Occipital lobe (tissue), 3 donors: ENCODE measurements at places on chromosomes 2 and 18.

DNA sequence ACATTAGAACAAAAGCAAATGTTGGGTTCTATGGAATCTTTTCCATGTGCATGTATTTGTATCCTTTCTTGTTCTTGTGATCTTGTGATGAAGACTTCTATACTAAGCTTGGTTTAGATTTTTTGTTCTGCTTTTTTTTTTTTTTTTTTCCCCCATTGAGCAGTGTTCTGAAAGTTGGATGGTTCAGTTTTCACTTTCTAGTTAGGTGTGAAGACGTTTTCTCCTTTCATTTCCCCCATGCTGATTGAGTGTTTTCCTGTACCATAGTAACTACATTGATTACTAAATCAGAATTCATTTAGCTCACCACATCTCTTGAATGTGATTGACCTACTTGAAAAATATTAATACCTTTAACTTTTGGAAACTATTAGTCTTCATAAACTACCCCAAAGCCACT lies 34.1 kb downstream of the NOP58 start:
- no peak for DNase-seq

DNA sequence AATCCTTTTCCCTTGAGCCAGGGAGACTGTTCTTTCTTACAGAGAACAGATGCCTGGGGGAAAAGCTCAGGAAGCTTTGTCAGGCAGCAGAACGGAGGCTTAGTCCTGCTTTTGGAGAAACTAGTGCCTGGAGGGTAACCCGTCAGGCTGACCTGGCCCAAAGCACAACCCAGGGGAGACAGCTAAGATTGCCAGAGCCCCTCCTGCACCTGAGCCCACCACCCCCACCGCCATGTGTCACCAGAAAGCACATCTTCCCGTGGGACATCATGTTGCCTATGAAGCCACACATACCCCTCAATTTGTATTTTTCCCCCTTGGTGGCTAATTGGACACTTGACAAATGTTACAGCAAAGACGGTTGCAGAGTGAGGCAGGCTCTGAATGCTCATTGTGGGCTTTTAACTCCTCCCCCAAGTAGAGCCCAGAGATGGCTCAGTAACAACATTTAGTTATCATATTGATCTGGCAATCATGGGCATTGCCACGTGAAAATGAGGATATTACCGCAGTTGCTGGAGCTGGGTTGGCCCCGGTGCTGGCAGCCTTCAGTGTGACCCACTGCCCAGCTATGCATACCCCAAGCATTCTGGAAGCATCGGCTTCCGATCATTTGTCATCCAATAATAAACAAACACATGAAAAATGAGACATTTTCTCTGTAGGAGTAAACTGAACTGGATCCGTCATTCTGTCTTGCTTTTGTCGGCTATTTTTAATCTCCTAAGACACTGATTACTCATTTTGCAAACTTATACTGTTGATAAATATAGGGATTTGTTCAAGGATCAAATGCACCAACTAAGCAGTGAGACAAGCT lies 229.5 kb downstream of the ATAD2B start:
- DNase-seq, result no peak

DNA sequence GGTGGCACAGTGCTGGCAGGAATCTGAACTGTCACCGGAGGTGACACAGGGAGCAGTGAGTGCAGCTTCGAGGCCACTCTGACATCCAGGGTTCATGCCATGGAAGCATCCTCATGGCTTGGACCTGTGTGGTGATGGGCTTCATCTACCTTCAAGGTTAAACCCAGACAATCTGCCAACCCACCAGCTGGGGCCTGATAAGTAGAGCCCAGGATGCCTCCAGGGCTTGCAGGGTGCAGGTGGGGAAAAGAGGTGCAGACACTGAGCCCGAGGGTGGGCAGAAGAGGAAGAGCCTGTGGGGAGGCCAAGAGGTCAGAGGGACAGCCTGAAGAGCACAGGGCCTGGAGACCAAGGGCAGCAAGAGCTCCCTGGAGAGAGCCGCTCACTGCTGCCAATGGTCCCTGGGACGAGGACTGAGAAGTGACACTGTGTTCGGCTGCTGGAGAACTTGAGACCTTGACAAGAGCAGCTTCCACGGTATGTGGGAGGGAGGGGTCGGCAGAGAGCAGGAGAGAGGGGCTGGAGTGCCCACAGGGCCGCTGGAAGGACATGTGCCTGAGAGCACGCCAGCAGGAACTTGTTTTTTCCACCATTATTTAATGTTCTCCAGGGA lies 8.1 kb upstream of the HES6 start:
- no peak for DNase-seq

GRCh38 chr2:165191096-165191728 lies 12.6 kb downstream of the SCN3A start:
- no peak for DNase-seq

DNA sequence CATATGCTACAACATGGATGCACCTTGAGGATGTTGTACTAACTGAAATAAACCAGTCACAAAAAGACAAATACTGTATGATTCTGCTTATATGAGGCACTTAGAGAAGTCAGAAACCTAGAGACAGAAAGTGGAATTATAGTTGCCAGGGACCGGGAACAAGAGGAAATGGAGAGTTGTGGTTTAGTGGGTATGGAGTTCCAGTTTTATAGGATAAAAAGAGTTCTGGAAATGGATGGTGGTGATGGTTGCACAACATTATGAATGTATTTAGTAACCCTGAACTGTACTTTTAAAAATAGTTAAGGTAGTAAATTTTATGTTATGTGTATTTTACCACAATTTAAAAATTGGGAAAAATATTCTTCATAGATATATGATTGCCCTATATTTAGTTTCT lies 97.7 kb downstream of the DPP4 start:
- no peak for DNase-seq
